ENCODE measurements at places on chromosomes 7 and 10.

DNA sequence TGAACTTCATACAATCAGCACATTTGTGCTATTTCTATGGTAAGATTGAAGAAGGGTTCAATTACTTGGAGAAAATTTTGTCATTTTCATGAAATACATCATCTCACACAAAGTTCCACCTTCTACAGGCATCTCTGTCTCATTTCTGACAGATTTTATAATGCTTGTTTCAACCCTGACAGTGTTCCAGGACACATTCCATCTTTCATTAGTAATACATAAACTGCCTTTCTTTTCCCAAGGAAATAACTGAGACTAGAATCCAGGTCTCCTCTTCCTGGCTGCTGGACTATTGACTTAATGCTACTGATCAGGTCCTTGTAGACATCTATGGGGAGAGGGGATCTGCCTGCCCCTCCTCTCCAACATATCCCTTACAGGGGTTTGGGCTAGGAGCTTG is 70.1 kb upstream of the PLPP4 start:
- DNase-seq = no peak

DNA sequence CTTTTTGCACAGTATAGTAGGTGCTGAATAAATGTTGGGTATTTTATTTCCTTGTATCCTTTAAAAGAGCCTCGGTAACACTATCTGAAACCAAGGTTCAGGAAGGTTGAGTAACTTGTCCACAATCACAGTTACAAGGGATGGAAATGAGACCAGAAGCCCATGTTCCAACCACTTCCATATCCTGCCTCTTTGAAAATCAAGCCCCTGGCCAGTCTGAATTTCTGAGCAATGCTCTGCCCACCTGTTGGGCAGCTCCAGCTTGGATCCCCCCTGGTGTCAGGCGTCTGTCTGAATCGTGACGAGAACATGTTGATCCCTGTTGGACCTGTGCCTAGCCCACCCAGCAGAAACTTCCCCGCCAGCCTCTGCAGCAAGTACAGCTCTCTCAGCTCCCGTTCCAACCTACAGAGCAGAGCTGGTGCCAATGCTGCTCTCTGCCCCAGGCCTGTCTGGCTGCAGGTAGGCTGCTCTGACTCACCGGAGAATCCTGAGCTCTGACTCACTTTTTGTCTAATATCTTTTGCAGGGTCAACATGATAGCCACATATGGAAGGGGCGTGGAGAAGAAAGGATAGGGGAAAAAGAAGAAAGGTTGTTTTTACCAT is 595.5 kb downstream of the INHBA start:
- no peak for DNase-seq

- peak; percentile 13 for DNase-seq
These were observed 4.6 kb downstream of the NKX2-3 start for GRCh38 chr10:99537086-99537988.

DNA sequence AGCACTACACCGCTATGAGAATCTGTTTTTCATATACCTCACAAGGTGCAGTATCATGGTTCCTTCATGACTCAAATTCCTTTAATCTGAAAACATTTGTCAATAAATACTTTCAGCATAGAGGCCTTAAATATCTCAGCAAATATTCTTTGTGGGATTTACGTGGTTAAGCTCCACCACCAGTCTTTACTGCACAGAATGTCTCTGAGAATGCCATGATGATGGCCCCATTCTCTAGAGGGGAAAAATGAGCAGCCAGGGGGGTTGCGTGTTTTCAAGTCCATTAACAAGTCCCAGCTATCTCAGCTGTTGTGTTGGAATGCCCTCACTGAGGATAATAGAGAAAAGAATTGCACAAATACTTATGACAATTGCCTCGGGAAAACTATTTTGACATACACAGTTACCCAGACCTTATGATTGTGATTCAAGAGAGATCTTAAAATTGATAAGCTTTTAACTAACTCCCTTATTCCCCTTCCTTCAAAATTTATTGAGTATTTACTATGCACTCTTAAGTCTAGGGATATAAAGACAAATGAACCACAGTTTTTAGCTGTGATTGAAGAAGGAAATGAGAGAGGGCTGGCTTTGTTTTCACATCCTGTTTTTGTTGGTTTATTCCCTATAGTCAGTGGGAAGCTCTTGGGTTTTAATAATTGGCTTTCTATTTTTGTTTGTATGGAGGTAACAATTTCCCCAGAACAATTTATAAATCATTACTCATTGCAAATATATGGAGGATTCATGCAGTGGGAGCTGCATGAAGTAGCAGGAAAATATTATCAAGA is 176.5 kb upstream of the VWC2 start:
- no peak for DNase-seq

GRCh38 chr10:79403441-79404230 is 41.8 kb downstream of the ZCCHC24 start:
- no peak for DNase-seq

GRCh38 chr10:11068861-11069633 is 51.4 kb downstream of the CELF2 start:
- no peak for DNase-seq

DNA sequence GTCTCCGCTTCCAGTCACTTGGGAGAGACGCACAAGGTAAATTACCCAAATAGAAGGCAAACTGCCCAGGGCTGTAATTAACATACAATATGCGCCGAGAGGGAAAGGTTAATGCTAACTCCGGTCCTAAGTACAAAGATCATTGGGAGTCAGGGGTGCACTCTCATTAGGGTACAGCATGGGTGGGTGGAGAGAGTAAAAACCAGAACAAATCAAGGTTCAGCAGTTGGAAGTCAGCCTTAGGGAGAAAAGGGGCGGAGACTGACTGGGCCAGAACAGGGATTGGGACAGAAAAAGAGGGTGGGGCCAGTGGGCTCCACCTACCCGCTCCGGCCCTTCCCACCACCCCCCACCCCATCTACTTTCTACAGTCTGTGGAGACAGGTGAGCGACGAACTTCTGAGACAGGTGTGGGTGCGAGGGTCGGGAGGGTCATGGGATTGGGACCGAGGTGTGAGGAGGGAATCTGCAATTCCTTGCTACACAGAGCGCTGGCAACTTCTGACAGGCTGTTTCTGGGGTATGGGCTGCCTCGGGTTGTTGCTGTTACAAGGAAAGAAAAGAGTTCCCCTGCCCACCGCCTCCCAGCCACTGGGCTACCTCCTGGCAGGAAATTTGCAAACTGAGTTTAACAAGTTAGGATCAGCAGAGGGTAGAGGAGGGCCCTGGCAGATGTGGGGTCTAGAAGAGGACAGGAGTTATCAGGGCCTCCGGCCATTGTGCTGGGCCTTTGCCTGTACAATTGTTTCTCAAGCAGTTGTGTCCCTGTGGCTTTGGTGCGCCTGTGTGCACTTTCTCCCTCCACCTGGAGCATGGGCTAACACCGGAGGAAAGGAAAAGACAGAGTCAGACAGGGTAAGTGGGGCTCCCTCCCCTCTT is at the start of gene TMEM139:
Gene TMEM139 (plus strand): TSS at position 368 of the 879 bp plus-strand sequence. CDS start 1,000 bp downstream, outside the sequence.
- no peak for DNase-seq

- DNase-seq = no peak
These were observed 907 bp upstream of the VPS50 start for GRCh38 chr7:93231259-93231658.

DNA sequence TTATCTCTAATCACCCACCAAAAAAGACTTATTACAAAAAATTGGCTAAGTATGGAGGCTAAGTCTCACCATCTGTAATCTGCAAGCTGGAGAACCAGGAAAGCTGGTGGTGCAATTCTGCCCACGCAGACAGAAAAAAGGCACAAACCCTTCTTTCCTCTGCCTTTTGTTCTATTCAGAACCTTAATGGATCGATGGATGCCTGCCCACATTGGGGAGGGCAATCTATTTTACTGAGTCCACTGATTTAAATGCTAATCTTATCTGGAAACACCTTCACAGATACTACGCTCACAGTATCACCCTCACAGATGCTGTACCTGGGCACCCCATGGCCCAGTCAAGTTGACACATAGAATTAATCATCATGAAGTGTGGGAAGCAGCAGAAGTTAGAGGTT is 10.2 kb downstream of the IGFBP3 start:
- no peak for DNase-seq

All from adrenal gland (tissue), 19 donors.